ENCODE measurements at places on chromosomes 5 and 9.

GRCh38 chr9:14515049-14515448 is 178.2 kb downstream of the ZDHHC21 start:
- no peak for DNase-seq

DNA sequence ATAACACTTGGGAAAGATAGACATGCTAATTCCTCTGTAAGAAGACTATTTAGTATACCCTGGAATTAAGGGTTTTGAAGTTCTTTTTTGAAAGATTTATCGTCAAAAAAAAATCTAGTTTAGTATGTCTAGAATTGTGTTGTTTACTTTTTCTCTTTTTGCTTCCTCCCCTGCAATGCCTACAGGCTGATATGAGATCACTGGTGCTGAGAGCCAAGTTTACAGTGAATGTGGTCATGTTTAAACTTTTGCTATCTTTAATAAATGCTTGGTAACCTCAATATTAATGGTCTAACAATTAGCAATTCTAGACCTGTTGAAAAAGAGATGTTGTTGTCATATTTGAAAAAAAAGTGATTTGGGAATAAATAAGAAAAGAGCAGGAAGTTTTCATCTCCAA is 86.1 kb downstream of the CWC27 start:
- DNase-seq = no peak

GRCh38 chr9:91034521-91034920 is 232.9 kb downstream of the SYK start:
- no peak for DNase-seq

DNA sequence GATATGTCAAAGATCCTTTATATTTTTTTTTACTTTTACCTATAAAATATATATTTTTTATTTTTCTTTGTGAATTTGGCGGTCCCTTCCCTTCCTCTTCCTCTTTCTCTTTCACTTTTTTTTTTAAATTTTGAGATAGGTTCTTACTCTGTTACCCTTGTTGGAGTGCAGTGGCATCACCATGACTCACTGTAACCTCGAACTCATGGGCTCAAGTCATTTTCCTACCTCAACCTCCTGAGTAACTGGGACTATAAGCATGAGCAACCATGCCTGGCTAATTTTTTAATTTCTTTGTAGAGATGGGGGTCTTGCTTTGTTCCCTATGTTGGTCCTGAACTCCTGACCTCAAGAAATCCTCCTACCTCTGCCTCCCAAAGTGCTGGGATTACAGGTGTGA is 258.0 kb upstream of the CLINT1 start:
- DNase-seq = no peak

DNA sequence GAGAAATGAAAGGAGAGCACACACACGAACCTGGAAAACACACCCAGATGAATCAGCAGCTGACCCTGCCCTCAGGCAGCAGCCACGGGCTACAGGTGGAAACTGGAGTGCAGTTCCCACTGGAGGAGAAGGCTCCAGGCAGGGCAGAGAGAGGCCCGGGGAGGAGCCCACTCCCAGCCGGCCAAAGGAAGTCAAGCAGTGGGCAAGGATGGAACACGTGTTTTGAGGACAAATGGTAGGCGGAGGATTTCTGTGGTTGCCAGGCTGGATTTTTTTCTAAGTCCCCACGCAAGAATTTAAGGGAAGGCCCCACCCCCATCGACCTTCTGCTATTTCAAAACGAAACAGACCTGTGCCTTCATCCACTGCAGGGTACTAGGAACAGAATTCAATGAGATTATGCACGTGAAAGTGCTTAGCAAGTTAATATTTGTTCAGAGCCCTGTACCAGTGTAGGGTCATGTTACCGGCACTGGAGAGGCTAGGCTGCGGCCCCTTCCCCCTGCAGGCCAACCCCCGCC is 6.8 kb downstream of the EPB41L4B start:
- peak; percentile 70 for DNase-seq

GRCh38 chr5:149605998-149606724 is 24.9 kb downstream of the ARHGEF37 start:
- no peak for DNase-seq

- DNase-seq = no peak
Observed at GRCh38 chr5:171495122-171495700, 75.8 kb downstream of the FGF18 start.

- DNase-seq = no peak
Observed at GRCh38 chr5:128535251-128535650, 2.8 kb downstream of the FBN2 start.

Measured in NCI-H2029 treated with DMSO at 0.1 percent for 48 hours (cell line).